ENCODE measurements at places on chromosomes 12 and 14. TPM values are rescaled to one million over a fixed set of nuclear protein-coding genes. Genes with fewer than 3 reads are reported as not detected.

- no peak for DNase-seq
- H3K27ac ChIP-seq: no peak overlapping the region
- no peaks in the 10 kb centered on the region for H3K36me3 ChIP-seq
- no peak overlapping the region for H3K4me3 ChIP-seq
- no peaks in the 10 kb centered on the region for H3K27me3 ChIP-seq
These were observed 42.7 kb upstream of the NID2 start for GRCh38 chr14:52111583-52111982.

The ETFBKMT gene
- total RNA-seq: 2.4 TPM

DNA sequence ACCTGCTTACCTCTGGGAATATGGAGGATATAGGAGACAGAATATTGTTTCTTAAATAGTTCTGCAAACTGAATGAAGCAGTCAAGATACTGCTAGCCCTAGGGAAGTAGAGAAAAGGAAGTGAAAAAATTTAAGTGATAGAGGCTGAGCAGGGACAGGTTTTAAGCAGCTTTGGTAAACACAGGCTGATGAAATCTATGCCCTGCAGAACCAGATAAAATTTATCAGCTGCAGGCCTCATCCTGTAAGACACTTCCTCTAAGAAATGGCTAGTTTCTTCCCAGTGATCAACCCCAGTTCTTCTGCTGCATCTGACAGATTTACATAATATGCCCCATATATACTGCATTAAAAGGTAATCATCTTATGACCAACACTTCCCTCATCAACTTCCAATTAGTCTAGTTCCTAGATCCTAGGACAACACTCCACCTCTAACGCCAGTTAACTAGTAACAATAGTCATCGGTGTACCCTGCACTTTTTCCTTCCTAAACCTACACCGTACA lies 1.3 kb upstream of the ESYT1 start:
- H3K36me3 ChIP-seq: peaks cover 25% of the 10 kb centered on the region
- H3K27me3 ChIP-seq: no peaks in the 10 kb centered on the region
- DNase-seq: peak; percentile 74
- peaks cover 50% of the 10 kb centered on the region for H3K4me1 ChIP-seq
- H3K27ac ChIP-seq: peak overlapping the region; percentile 76
- peak overlapping the region; percentile 51 for H3K4me3 ChIP-seq

The CCDC184 gene
- total RNA-seq: 0.66 TPM

GRCh38 chr12:121189619-121190155 lies 20.2 kb upstream of the P2RX4 start:
- DNase-seq: no peak
- H3K36me3 ChIP-seq: no peaks in the 10 kb centered on the region
- no peak overlapping the region for H3K4me3 ChIP-seq
- peaks cover 14% of the 10 kb centered on the region for H3K4me1 ChIP-seq
- no peak overlapping the region for H3K27ac ChIP-seq

DNA sequence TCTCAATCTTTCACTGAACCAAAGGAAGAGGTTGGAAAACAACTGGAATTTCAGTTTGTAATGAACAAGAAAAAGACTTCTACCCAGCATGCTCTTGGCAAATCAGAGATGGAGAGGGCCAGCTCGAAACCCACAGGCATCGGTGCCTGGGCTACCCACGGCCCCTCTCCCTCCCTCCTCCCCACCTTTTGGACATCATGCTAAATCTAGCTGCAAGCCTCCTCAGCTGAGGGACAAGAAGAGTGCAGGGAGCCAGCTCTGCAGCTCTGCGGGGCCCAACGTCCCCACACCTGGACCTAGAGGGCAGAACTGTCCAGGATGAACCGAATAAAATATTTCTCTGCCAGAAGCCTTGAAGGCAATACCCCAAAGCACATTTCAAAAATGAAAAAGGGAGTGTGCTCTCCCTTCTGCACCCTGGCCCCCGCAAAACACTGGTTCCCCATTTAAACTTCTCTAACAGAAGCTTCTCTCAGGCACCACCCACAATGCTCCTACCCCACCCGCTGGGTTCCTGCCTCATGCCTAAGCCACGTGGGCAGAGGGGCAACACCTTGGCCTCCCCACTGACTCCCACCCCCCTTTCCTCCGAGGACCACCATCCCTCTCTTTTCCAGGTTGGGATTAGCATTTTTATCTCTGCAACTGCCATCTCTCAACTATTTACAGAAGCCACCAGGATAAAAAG lies 8.2 kb downstream of the CAMKK2 start:
- peaks cover 15% of the 10 kb centered on the region for H3K4me1 ChIP-seq
- H3K4me3 ChIP-seq: no peak overlapping the region
- H3K27me3 ChIP-seq: no peaks in the 10 kb centered on the region
- no peak for DNase-seq

GRCh38 chr12:128190052-128190451 lies 76.9 kb upstream of the TMEM132C start:
- H3K27ac ChIP-seq: no peak overlapping the region
- H3K36me3 ChIP-seq: no peaks in the 10 kb centered on the region
- no peaks in the 10 kb centered on the region for H3K4me1 ChIP-seq
- no peak overlapping the region for H3K4me3 ChIP-seq

The NOVA1 gene
- not detected for total RNA-seq

DNA sequence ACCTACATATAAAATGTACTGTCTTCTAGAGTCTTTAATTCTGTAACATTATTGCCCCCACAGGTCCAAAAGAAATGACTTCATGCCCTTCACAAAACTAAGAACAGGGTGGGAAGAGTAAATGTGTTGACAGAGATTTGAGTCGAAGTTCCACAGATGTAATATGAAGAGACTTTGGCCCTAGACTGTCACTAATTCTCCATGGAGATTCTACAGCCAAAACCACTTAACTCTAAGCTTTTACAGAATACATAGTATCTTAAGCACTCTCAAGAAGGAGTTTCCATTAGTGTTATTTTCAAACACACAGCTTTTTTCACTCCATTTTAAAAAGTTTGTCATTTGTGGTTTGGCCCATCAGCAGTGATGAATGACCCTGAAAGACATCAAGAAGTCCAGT lies 56.3 kb downstream of the ABCC9 start:
- no peaks in the 10 kb centered on the region for H3K36me3 ChIP-seq
- no peaks in the 10 kb centered on the region for H3K4me1 ChIP-seq
- H3K27ac ChIP-seq: no peak overlapping the region
- no peak overlapping the region for H3K4me3 ChIP-seq

- H3K27me3 ChIP-seq: no peaks in the 10 kb centered on the region
- H3K4me1 ChIP-seq: peaks cover 12% of the 10 kb centered on the region
- no peak for DNase-seq
- no peak overlapping the region for H3K4me3 ChIP-seq
- no peak overlapping the region for H3K27ac ChIP-seq
- H3K36me3 ChIP-seq: no peaks in the 10 kb centered on the region
These were observed 739 bp upstream of the USP44 start for GRCh38 chr12:95551913-95552516.

- H3K4me1 ChIP-seq: no peaks in the 10 kb centered on the region
- no peaks in the 10 kb centered on the region for H3K36me3 ChIP-seq
- peak; percentile 33 for DNase-seq
- no peak overlapping the region for H3K27ac ChIP-seq
These were observed 378.9 kb downstream of the FUT8 start for GRCh38 chr14:65791191-65791981.

The CCDC175 gene
- total RNA-seq: not detected

- DNase-seq: peak; percentile 75
- H3K4me1 ChIP-seq: peaks cover 20% of the 10 kb centered on the region
- H3K4me3 ChIP-seq: peak within 1 kb of the TSS; percentile 41
- H3K27ac ChIP-seq: no peak within 1 kb of the TSS
- H3K27me3 ChIP-seq: peaks cover 40% of the 10 kb centered on the region
- no peaks in the 10 kb centered on the region for H3K36me3 ChIP-seq
These were observed at the start of gene CABP1 for GRCh38 chr12:120639771-120640721. Gene CABP1, plus strand, starts transcription at chr12:120640626. Its CDS starts 60 bp downstream, at chr12:120640686.

DNA sequence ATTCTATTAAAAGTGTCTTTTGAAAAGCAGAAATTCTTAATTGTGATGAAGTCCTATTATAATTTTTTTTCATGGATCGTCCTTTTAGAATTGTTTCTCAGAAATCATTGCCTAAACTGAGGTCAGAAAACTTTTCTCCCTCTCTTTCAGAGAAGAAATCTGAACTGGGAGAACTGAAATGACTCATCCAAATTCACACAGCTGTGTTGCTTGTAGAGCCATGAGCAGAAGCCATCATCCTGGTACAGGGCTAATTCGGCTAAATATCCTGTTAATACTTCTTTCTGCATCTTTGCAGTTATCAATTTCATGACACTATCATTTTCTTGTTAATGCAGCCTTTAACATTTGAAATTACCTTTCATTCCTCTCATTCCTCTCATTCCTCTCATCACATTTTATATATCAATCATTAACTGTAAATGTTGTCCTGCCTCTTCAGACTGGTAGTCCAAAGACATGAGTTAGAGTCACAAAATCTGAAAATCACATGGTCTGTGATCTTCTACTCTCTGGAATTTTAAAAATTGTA lies 15.5 kb downstream of the SLC15A5 start:
- H3K36me3 ChIP-seq: no peaks in the 10 kb centered on the region
- no peaks in the 10 kb centered on the region for H3K27me3 ChIP-seq
- H3K27ac ChIP-seq: no peak overlapping the region
- DNase-seq: no peak
- H3K4me1 ChIP-seq: no peaks in the 10 kb centered on the region

The RNASE3 gene
- not detected for total RNA-seq
